NCI-H1048 (cell line): ENCODE measurements at places on chromosomes 4 and X.

DNA sequence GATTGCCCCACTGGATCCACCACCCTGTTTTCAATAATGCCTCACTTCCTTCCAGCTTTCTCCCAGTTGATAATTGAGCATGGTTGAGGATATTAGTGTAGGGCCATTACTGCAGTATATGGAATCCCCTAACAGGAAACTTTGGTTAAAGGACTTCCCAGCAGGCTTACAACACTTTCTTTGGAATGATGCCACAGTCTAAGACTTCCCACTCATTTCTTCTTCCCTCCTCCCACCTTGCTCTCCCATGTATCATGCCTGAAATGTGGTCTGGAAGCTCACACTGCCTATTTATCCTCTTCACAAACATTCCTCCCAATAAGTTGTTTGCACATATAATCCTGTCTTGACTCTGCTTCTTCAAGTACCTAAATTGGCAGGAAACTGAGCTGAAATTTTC is 863.3 kb downstream of the CENPC start:
- no peak for DNase-seq

GRCh38 chr4:2395038-2395437 is 23.4 kb downstream of the ZFYVE28 start:
- no peak for DNase-seq

DNA sequence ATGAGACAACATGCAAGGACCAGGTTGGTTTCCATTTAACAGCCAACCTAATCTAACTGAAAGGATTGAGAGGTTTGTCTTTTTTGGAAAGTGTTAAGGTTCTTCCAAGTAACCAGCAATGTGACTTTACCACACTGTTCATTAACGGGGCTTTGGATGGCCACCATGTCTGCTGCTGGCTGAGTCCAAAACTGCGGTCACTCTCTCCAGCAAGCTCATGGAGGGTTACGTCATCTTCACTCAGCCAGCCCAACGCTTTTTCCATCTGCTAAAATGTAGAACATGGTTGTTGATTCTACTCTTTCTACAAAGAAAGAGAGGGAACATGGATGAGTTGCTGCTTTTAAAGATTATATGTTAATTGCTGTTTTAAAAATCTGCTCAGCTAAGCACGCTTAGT is 11.0 kb downstream of the PKD2 start:
- no peak for DNase-seq

DNA sequence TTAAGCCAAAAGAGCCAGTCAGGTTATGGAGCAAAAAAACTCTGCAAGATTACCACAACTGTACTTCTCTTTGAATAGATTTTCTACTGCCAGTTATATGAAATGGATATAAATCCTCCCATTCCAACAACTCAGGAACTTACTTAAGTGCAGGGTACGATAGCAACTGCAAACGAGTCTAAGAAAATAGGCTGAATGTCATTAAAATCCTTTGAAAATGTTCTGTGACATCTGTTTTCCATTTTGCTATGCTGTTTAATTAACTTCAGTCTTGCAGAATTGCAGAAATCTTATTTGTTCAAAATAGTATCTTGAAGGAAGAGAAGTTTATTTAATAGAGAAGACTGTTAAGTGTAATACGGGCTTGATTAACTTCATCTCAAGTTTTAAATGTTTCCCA is 243.8 kb downstream of the PALLD start:
- DNase-seq: no peak

- no peak for DNase-seq
These were observed 431.8 kb downstream of the PPARGC1A start for GRCh38 chr4:23458054-23458453.

DNA sequence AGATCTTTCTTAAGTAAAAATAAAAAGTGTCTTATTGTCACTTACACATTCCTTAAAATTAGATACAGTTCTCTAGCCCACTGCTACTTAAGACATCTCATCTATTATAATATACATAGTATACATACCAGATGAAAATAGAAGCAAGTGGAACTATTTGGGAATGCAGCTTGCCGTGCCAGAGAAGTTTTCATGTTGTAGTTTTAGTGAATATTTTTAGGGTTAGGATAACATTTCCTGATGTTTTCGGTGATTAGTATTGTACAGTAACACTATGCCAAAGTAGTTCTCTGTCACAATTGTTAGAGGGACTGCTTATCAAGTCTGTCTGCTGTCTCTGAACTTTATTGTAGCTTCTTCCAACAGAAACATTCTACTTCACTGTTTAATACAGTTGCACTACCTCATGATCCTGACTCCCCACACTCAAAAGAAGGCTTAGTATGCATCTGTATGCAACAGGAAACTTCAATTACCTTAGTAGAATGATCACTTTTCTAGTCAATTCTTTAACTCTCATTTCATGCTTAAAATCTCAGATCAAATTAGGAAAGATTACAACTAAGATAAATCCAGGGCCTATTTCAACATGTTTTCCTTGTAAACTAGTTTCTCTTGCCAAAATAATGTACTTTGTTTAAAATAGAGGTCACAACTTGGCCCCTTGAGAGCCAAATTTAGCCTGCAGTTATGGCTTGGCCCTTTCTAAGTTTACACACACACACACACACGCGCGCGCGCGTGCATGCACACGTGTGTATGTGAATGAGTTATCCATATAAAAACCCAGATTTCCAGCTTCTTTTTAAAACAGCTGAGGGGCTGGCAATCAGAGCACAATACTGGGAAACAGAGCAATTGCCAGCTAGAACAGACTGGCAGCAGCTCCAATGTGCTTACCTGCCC is 42.3 kb upstream of the SRPX start:
- DNase-seq: no peak
